ENCODE measurements at places on chromosomes 4 and X.

DNA sequence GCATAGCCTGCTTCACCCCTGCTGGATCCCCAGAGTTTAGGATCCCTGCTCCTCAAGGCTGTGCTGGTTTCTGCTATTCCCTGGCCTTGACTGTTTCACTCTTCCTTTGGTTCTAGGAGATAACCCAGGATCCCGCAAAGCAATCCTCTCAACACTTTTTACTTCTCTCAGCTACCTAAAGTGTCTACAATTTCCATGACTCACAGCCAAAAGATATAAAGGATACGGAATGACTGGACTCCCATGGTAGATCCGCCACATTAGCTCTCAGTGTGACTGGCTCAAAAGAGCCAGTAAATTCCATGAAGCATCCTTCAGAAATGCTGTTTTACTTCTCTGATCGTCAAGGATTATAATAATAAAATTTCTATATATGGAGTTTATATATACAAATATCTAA lies 66.3 kb upstream of the TMEM164 start:
- DNase-seq, result no peak

- no peak for DNase-seq
These were observed 169.7 kb downstream of the FRMPD4 start for GRCh38 chrX:12307961-12308360.

- peak; percentile 53 for DNase-seq
These were observed 441.7 kb upstream of the RASGEF1B start for GRCh38 chr4:81913427-81913879.

DNA sequence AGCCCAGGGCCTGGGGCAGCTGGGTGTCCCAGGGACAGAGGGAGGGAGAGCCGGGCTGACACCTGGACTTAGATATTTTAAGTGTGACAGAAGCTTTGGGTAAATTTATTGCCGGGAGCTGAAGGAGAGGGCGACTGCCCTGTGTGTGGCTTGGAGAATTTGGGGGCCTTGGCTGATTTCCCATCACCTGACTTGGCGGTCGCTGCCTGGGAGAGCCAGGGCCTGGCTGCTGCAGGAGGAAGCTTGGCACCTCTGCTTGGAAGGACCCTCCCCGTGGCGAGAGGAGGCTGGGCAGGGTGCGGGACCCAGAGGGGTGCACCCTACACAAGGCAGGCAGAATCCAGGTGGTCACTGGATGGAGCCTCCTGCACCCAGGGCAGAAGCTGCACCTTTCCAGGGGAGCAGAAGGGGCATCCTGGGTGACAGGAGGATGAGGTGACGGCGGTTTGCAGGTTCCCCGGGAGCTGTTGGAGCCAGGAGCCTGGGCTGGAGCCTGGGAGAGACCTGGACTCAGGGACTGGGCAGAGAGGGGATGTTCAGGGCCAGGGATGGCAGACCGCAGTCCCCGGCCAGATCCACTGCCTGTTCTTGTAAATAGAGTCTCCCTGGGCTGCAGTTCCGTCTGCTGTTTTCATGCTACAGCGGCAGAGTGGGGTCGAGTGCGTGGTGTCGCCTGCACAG lies 72.0 kb downstream of the RGS12 start:
- DNase-seq, result no peak

- no peak for DNase-seq
These were observed 166.6 kb downstream of the LHFPL1 start for GRCh38 chrX:112513154-112513553.
